ENCODE measurements at places on chromosomes 1 and 21.
A peak's percentile ranks its signal among the peaks of the same experiment; 100 is the strongest.

- no peak for DNase-seq
These were observed 326.5 kb upstream of the SGIP1 start for GRCh38 chr1:66207484-66207883.

DNA sequence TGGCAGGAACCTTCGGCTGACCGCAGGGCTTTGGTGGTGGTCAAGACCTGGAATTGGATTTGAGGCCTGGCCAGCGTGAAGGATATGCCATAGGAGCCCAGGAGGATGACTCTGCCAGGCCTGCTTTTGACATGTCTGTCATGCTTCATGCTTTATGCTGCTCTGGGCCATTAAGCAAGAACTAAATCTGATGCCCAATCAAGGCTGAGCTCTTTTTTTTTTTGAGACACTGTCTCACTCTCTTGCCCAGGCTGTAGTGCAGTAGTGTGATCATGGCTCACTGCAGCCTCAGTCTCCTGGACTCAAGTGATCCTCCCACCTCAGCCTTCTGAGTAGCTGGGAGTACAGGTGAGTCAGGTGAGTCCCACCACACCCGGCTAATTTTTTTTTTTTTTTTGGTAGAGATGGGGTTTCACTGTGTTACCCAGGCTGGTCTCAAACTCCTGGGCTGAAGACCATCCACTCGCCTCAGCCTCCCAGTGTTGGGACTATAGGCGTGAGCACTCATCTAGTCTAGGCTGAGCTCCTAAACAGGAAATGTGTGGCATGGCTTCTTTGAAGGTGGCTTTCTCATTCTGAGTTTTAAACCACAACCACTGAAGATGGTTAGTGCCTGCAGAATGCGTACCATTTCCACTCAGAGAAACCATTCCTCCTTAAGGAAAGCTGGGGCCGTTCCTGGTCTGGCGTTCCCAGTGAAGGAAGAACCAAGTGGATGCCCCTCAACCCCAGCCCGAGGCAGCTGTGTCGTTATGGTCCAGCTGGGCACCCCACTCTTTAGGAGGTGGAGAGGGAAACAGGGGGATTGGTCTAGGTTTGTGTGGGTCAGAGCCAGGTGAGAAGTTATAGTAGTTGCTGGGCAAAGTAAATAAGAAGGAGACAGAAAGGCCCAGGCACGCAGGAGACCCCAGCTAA lies 34.2 kb upstream of the ATP5PO start:
- DNase-seq = no peak

GRCh38 chr1:26548841-26549240 lies 19.3 kb downstream of the RPS6KA1 start:
- DNase-seq = no peak

DNA sequence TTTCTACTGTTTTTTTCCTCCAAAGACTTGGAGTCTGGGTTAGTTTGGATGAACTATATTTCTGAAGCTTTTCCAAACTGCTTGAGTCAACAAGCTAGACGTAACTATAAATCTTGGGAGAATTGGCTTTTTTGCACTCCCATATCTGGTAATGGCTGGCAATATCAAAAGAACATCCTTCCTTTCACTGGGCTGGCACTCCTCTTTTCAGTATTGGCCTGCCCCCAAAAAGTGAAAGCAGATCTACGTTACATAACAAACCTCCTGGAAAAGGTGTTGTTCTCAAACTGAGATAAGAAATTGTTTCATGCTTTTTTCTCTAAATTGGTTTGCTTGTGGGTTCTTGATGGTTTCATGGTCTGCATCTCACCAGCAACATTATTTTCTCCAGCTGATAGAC lies 499.3 kb downstream of the NEGR1 start:
- DNase-seq = no peak

- no peak for DNase-seq
These were observed 331.9 kb downstream of the TGFB2 start for GRCh38 chr1:218677026-218677425.

DNA sequence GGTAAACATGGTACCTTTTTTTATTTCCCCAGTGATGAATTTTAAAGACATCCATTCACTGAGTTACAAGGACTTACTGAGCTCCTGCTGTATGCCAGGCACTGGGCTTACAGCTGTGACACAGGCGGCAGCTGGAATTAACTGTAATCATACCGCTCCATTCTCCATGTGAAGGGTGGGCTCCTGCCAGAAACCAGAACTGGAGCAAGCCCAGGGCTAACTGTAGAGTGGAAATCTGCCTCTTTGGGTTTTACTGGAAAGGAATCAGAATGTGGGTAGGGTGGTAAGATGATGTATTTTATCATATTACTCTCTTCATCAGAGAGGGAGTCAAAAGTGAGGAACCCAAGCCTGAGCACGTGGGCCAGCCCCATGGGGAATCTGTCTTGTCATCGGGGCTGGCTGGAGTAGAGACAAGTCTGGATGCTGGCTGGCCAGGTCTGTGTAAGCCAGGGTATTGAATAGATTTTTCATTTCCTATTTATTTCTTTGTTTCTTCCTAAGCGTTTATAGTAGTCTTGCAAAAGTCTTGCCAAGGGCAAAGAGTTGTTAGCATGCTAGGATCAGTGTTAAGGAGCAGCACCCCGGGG lies 21.5 kb downstream of the FGGY start:
- no peak for DNase-seq

DNA sequence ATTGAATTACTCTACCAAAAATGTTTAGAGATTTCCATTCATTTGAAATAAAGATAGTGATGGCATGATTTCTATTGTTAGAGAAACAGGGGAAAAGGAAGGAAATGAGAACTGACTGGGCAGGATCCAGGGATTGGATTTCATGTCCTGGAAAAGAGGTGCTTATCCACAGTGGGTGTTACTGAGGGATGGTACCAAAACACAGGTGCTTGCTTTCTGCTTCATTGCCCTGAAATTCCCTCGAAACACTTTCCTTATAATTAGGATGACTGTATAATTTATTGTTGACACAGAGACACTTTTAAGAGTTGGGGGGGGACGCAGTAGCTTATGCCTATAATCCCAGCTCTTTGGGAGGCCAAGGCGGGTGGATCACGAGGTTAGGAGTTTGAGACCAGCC lies 185.0 kb upstream of the KCNK2 start:
- DNase-seq = no peak

DNA sequence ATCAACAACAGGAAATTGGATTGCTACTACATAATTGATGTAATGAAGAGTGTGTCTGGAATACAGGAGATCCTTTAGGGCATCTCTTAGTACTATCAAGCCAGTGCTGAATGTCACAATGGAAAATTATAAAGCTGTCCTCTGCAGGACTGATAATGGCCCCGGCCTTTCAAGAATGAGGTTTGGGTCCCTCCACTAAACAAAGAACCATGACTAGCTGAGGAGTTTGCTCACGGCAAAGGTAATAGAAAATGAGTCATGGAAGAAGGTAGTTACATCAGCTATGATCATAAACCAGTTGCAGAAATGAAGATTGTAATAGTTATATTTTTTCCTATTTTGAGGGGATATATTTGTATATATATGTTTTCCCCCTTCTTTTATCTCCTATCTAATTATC lies 145.8 kb downstream of the KCNJ6 start:
- DNase-seq = no peak

DNA sequence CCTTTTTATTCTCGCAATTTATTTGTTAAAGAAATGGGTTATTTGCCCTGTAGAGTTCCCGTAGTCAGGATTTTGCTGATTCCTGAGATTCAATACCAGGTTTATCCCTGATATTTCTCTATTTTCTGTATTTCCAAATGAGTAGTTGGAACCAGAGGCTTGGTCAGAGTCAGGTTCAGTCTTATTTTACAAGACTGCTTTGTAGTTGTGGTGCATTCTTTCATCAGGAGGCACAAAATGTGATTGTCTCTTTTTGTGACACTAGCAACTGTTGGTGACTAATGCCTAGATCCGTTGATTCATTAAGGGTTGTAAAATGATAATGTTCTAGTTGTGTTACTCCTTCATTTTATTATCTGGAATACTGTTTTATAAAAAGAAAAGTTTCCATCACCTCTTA lies 95.5 kb upstream of the TPTE start:
- no peak for DNase-seq

GRCh38 chr21:42352441-42353095 lies 1.8 kb upstream of the TFF2 start:
- DNase-seq = peak; percentile 16

DNA sequence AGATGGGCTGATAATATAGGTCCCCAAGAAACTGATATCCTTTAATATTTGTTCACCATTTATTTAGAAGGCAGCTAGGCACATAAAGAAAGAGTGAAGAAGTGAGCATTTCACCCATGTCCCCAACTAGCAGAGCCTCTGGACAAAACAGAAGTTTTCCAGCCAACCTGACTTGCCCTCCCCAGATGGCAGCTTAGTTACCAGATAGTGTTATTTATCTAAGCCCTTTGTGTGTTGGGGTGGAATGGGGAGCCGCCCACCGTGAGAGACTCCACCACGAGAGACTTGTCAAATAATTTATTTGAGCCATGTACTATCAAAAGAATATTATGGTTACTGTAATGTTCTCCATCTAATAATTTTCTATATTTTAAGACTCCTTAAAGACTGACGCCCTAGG lies 54.9 kb upstream of the C1orf198 start:
- no peak for DNase-seq

GRCh38 chr1:91683598-91683951 lies 182.9 kb downstream of the CDC7 start:
- no peak for DNase-seq

DNA sequence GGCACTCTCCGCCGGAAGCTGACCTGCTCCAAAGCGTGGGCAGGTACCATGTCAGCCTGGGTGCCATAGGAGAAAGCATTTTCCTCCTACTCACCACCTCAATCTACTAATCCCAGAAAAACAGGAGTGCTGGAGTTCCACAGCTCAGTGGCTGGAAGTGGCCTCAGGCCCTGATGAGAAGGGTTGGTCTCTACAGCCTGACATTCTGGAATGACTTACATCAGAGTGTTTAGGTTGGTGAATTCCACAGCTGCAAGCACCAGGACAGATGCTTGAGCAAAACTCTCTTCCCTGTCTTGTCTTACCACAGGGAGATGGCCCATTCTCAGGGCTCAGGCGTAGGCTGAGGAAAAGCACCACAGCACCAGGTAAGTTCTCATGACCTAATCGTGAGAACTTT lies 5.5 kb downstream of the SEC16B start:
- no peak for DNase-seq

GRCh38 chr1:154170547-154171222 lies 15.8 kb upstream of the NUP210L start:
- DNase-seq = no peak

GRCh38 chr1:116855773-116856201 lies 53.9 kb upstream of the PTGFRN start:
- DNase-seq = no peak

Data from ascending aorta (tissue), 2 donors.